C1 segment of cervical spinal cord (tissue), 14 donors: ENCODE measurements at places on chromosomes 1 and 21.
A peak's percentile ranks its signal among the peaks of the same experiment; 100 is the strongest.

GRCh38 chr1:45809761-45810160, 6.3 kb downstream of the MAST2 start:
- no peak for DNase-seq

DNA sequence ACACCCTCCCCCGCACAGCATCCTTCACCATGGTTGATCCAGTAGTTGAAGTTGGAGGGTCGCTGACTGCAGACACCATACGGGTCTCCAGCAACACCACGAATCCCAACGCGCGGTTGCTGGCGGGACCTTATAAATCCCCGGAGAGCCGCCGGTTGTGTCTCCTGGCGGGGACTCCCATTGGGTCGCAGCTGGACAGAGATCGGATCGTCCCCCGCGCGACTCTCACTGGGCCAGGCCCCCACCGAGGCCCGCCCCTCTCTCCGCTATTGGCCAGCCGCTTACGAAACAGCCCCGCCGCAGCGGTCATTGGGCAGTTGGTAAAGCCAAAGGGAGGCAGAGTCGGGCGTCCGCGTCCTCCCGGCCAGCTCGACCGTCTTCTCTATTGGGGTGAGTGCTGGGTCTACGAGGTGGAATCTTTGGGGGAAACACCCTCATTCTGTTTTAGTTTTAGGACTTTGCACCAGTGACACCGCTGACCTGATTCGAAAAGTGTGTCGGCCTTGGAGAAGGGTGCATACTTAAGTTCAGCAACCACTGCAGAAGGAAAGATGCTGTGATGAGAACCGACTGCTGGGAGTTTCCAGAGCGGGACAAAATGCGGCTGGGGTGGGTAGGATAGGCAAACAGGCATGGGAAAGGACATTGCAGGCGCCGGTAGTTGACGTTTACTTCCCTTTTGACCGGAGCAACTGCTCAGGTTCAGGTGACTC, 27.4 kb downstream of the RABIF start:
- peak; percentile 81 for DNase-seq

GRCh38 chr1:17463991-17464390, 24.5 kb upstream of the RCC2 start:
- DNase-seq = no peak

- no peak for DNase-seq
These were observed 12.7 kb downstream of the COL6A2 start for GRCh38 chr21:46110499-46111192.

DNA sequence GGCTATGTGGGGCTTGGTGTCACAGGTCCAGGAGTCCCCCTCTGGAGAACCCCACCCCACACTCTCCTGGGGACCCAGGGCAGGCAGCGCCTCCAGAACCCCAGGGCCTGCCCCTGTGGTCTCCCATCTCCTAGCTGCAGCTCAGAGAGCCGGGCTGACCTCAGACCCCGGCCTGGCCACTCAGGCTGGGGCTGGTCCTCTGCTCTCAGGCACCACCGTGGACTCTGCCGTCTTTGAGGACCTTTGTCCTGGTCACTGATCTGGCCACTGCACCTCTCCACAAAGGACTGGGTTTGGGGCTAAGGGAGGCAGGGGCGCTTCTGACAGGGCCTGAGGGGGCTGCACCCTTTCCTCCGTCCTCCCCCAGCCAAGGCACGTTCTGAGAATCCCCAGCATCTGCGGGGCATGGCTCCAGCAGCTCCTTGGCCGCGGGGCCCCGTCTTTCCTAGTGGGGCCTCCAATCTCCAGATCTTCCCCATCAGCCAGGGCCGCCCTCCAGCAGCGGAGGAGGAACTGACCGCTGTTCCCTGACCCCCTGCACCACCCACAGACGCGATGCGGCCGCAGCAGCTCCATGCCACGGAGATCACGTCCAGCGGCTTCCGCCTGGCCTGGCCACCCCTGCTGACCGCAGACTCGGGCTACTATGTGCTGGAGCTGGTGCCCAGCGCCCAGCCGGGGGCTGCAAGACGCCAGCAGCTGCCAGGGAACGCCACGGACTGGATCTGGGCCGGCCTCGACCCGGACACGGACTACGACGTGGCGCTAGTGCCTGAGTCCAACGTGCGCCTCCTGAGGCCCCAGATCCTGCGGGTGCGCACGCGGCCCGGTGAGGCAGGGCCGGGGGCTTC, 3.3 kb downstream of the VWA1 start:
- no peak for DNase-seq

- no peak for DNase-seq
These were observed 26.3 kb upstream of the IL20 start for GRCh38 chr1:206839006-206839560.

DNA sequence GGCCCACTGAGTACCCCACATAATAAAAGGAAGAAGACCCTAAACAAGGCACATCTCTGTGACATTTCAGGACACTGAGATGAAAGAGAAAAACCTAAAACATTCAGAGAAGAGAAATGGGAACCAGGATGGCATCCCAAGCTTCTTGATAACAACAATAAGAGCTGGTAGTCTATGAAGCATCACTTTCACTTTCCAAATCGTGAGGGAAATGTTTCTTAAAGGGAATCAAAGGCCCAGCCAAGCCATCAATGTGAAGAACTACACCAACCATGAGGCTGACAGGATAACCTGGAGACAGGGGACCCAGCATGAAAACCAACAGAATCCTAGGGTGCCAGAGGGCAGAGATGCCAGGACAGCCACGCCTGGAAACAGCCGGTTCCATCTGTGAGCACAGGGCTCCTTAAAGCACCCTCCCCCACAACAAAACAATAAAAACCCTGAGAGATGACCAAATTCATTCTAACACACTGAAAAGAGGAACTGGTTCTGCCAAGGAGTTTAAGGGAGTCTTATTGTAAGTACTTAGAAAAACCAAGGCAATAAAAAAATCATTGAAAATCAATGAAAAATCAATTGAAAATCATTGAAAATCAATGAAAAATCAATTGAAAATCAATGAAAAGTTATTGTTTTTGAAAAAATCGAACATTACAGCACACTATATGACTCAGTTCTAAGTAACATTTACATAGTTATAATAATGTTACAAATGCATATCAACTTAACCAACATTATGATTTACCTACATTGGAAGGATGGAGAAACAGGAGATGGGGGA, 141.5 kb upstream of the ERG start:
- DNase-seq = no peak
